ENCODE measurements at places on chromosomes 5 and 9. TPM values are rescaled to one million over a fixed set of nuclear protein-coding genes. Genes with fewer than 3 reads are reported as not detected.
A peak's percentile ranks its signal among the peaks of the same experiment; 100 is the strongest.

GRCh38 chr5:96926276-96926675 is 9.6 kb upstream of the LNPEP start:
- no peak overlapping the region for H3K27ac ChIP-seq
- H3K27me3 ChIP-seq: no peaks in the 10 kb centered on the region
- peaks cover 24% of the 10 kb centered on the region for H3K4me1 ChIP-seq
- peaks cover 26% of the 10 kb centered on the region for H3K36me3 ChIP-seq
- DNase-seq: no peak

S100Z gene
- total RNA-seq: 2.1 TPM

- no peak overlapping the region for H3K27ac ChIP-seq
- no peaks in the 10 kb centered on the region for H3K36me3 ChIP-seq
- H3K4me3 ChIP-seq: no peak overlapping the region
- DNase-seq: no peak
- H3K27me3 ChIP-seq: peaks cover 8% of the 10 kb centered on the region
- H3K4me1 ChIP-seq: no peaks in the 10 kb centered on the region
Measured at GRCh38 chr5:168908207-168908606, 329.0 kb upstream of the PANK3 start.

TMEM171 gene
- total RNA-seq: not detected

DNA sequence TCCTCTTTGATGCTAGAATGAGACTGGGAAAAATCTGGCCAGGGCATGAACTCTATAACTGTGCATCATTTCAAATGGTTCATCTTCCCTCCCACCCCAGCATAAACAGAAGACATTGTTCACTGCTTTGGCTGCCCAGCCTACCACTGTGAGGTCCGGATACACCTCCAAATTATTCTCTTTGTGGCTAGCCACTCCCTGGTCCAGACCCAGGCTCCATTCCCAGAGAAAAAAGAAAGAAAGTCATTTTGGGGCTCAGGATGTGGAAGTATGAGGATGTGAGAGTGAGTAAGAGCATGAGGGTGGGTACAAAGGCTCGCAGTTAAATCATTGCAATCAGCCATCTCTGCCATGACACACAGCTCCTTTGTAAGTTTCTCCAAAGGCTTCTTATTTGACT is 559.2 kb downstream of the PSAT1 start:
- H3K27me3 ChIP-seq: no peaks in the 10 kb centered on the region
- no peak overlapping the region for H3K27ac ChIP-seq
- no peaks in the 10 kb centered on the region for H3K4me1 ChIP-seq
- DNase-seq: no peak

DNA sequence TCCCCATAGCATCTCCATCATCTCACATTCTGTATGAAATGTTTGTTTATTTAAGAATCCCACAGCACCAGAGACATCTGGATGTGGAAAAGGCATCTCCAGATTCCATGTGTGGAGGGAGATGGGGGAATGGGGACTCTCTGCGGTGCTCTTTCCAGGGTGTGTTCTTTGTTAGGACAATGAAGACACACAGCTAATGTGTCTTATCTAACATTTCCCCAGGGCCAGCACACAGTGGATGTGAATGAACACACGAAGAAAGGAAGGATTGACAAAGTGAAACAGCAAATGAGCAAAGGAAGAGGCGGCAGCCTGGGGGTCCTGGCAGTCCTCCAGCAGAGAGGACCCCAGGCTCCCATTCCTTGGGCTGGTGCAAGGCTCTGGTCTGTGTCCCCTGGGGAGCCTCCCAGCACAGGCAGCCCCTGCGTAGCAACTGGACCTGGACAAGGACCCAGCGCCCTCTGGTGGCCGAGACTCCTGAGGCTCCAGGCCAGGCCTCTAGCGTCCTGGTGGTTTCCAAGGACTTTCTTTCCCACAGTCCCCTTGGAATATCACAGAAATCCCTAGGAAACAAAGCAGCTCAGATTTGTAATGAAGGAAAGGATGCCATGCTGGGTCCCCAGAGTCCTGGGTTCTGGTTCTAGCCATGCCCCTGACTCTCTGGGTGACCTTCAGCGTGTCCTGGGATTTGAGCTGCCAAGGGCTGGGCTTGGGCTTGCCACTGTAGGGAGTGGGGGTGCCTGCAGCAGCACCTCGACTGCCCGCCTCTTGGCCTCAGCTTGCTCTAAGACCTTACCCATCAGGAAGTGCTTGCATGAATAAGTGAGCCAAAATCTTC is 3.5 kb upstream of the PDLIM7 start:
- DNase-seq: peak; percentile 88
- H3K27ac ChIP-seq: no peak overlapping the region
- H3K27me3 ChIP-seq: peaks cover 21% of the 10 kb centered on the region
- H3K4me3 ChIP-seq: no peak overlapping the region
- peaks cover 17% of the 10 kb centered on the region for H3K4me1 ChIP-seq

- H3K27me3 ChIP-seq: no peaks in the 10 kb centered on the region
- no peaks in the 10 kb centered on the region for H3K4me1 ChIP-seq
- H3K27ac ChIP-seq: no peak overlapping the region
- H3K36me3 ChIP-seq: no peaks in the 10 kb centered on the region
- H3K4me3 ChIP-seq: no peak overlapping the region
Measured at GRCh38 chr5:11611011-11611410, 293.2 kb downstream of the CTNND2 start.

GRCh38 chr5:180006141-180006540 is 65.4 kb downstream of the RNF130 start:
- H3K36me3 ChIP-seq: peaks cover 3% of the 10 kb centered on the region
- H3K27ac ChIP-seq: no peak overlapping the region
- H3K4me1 ChIP-seq: peaks cover 29% of the 10 kb centered on the region
- DNase-seq: no peak

FOXD4L4 gene
- not detected for total RNA-seq

DNA sequence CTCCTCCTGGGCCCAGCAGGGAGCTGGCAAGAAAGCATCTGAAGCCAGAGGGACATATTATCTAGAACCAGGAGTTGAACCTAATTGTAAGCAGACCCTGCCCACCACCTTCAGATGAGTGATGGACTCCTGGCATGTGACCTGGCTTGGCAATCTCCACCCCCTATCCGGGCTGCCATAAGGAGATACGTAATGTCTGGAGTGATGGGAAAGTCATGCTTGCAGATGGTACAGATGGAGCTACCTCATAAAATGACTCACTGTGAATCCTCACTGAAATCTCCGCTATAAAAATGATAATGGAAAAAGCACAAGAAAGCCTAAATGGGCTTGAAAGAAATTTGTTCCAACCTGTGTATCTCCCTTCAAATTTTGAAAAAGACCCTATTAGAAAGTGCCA is 157.5 kb downstream of the DMRT2 start:
- no peaks in the 10 kb centered on the region for H3K4me1 ChIP-seq
- H3K27me3 ChIP-seq: no peaks in the 10 kb centered on the region
- H3K4me3 ChIP-seq: no peak overlapping the region
- no peaks in the 10 kb centered on the region for H3K36me3 ChIP-seq
- no peak for DNase-seq

- no peaks in the 10 kb centered on the region for H3K36me3 ChIP-seq
- no peaks in the 10 kb centered on the region for H3K27me3 ChIP-seq
- H3K27ac ChIP-seq: no peak overlapping the region
Measured at GRCh38 chr5:178801021-178801420, 58.7 kb upstream of the ZNF354B start.

- H3K4me1 ChIP-seq: peaks cover 37% of the 10 kb centered on the region
- H3K4me3 ChIP-seq: no peak overlapping the region
- no peaks in the 10 kb centered on the region for H3K27me3 ChIP-seq
- DNase-seq: no peak
- peaks cover 51% of the 10 kb centered on the region for H3K36me3 ChIP-seq
Measured at GRCh38 chr5:82274343-82275211, 3.6 kb downstream of the RPS23 start.

- H3K4me1 ChIP-seq: no peaks in the 10 kb centered on the region
- no peak for DNase-seq
- H3K27me3 ChIP-seq: no peaks in the 10 kb centered on the region
- H3K27ac ChIP-seq: no peak overlapping the region
Measured at GRCh38 chr9:81028504-81028903, 660.8 kb downstream of the TLE1 start.

DNA sequence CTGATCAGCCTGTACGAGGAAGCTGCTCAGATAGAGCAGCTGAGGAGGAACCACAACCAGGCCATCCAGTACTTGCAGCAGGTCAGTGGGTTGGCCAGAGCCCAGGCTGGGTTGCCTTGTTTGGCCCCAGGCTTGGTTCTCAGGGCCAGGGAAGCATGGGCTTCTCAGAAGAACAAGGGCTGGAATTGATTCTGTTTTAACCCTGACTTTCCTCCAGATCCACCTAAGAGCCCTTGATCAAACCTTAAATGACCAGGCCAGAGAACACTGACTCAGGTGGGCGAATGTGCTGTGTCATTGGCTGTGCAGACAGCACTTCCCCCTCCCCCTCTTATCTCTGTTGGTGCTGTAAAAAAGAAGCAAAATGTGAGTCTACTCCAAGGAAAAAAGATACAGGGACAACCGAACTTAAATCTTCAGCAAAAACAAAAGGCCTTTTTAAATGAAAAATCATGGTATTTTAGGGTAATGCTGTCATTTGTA is 28.1 kb downstream of the TTC23L start:
- H3K4me1 ChIP-seq: no peaks in the 10 kb centered on the region
- H3K36me3 ChIP-seq: no peaks in the 10 kb centered on the region

DNA sequence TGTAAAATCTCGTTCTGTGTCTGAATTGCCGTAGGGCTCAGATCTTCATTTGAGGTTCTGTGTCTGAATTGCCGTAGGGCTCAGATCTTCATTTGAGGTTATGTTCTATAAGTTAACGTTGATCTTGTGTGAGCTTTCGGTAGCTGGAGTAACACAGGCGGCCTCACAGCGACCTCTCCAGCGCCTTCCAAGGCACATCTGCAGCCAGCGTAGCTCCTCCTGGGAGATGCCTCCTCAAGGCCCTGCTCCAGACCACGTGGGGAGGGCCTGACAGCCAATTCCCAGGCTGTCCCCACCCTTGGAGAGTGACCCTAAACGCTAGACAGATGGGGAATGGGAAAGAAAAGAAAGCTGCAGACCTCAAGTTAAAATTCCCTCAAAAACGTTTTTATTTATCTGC is 8.7 kb upstream of the AHRR start:
- no peaks in the 10 kb centered on the region for H3K27me3 ChIP-seq
- no peak overlapping the region for H3K4me3 ChIP-seq
- H3K27ac ChIP-seq: no peak overlapping the region
- H3K4me1 ChIP-seq: peaks cover 9% of the 10 kb centered on the region
- H3K36me3 ChIP-seq: peaks cover 6% of the 10 kb centered on the region

Measured in activated CD8-positive, alpha-beta memory T cell treated with anti-CD3 and anti-CD28 coated beads, Interleukin-2, amount 10 ng/mL, durations not matched to agents 7 days and 5 days (primary cell).